Mesenteric fat pad (tissue), 1 donor: ENCODE measurements at places on chromosomes 11 and 22.

DNA sequence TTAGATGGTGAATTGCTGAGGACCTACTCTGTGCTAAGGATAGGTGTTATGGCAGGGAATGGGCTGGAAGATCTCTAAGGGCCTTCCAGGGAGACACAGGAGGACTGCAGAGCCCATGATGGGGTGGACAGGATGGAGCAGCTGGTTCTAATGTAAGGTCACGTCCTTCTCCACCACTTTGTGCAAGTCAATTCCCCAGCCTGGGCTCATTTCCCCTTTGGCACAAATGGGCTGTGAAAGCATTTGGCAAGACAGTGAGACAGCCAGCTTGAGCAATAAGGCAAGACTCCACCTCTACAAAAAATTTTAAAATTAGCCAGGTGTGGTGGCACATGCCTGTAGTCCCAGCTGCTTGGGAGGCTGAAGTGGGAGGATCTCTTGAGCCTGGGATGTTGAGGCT lies 81.4 kb upstream of the THY1 start:
- no peak for DNase-seq

DNA sequence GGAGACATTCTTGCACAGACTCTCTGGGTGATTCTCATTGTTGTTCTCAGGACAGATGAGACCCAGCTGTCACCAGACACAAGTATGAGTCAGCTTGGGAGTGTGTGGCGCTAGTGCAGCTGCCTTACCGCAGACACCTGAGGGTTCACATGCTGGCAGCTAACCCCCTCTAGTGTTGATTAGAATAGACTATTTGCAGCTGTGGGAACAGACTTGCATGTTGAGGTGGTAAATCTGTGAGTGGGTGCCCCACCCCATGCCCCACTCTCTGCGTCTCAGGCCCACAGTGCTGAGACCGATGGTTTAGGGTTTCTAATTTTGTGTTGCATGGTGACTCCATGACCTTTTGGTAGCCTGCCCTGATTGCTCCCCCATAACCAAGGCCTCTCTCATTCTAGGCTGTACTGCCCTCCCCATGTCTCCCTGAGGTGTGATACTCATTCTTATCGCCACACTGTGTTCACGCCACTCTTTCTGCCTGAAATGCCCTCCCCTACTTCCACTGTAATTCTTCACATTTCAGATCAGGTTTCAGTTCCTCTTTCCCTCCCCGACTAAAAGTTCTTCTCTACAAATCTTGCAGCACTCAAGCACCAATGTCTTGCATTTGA lies 73.7 kb upstream of the KIRREL3 start:
- DNase-seq = no peak

- no peak for DNase-seq
These were observed 154.9 kb upstream of the MPPED2 start for GRCh38 chr11:30741039-30741550.

DNA sequence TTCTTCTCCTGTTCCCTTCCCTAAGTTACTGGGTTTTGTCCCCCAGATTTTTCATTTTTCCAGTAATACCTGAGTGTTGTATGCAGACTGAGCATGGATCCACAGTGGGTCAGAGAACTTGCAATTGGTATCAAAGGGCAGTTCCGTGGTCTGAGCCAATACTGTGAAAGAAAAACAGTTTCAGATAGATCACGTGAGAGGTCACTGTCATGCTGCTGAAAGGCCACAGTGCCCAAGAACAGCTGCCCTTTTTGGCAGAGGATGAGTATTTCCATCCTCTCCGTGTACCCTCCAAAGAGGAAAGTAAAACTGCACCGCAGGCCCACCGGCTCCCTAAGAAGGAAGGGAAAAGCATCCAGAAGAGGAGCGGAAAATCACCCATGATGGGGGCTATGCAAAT lies 73.0 kb upstream of the TBCEL start:
- DNase-seq = no peak

DNA sequence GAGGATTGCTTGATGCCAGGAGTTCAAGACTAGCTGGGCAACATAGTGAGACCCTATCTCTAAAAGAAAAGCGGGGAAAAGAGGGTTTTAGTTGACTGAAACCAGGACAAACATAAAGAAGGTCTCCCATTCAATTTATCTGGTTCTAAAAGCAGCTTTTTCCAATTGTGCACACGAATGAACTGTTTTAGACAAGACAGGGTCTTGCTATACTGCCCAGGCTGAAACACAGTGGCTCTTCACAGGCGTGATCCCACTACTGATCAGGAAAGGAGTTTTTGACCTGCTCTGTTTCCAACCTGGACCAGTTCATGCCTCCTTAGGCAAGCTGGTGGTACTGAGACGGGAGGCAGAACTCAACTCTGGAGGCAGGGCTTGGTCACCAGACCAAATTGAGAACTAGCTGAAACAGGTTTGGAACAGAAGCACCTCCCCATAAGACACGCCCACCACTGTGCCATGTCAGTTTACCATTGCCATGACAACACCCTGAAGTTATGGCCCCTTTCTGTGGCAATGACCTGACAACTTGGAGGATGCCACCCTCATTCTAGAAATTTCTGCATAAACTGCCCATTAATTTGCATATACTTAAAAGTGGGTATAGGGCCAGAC lies 2.8 kb upstream of the NUCB2 start:
- no peak for DNase-seq

DNA sequence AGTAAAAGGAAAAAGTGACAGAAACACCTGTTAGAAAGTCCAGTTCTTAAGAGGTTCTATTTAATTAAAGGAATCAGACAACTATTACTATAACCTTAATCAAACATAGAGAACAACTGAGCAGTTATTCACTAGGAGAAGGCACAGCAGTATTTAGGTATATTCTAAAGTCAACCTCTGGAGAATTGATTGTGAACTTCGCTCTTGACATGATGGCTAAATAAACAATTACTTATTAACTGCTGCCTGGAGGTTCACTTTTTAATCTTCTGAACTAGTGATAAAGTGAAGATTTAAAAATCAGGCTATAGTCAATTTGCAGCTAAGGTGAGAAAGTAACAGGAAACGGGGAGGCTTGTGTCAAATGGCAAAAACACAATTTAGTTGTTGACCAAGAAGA lies 557.3 kb downstream of the FAM181B start:
- DNase-seq = no peak
